ENCODE measurements at places on chromosomes 7 and 10.

- DNase-seq, result no peak
Measured at GRCh38 chr7:83541187-83541960, 107.6 kb downstream of the SEMA3E start.

DNA sequence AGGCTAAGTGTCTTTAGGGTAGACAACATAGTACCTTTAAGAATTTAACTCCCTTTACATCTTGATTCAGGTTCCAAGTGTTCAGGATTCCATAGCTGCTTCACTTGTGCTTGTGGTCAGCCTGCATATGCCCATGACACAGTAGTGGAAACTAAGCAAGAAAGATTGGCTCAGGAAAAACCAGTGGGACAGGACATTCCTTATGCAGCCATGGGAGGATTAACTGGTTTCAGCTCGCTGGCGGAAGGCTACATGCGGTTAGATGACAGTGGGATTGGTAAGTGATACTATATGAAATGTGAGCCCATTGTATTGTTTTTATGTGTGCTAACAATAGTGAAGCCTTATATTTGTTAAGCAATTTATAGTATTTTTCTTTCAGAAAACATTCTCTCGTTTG, 11.3 kb downstream of the FAM221A start:
- no peak for DNase-seq

GRCh38 chr10:76928565-76928964, 709.0 kb downstream of the KCNMA1 start:
- no peak for DNase-seq

DNA sequence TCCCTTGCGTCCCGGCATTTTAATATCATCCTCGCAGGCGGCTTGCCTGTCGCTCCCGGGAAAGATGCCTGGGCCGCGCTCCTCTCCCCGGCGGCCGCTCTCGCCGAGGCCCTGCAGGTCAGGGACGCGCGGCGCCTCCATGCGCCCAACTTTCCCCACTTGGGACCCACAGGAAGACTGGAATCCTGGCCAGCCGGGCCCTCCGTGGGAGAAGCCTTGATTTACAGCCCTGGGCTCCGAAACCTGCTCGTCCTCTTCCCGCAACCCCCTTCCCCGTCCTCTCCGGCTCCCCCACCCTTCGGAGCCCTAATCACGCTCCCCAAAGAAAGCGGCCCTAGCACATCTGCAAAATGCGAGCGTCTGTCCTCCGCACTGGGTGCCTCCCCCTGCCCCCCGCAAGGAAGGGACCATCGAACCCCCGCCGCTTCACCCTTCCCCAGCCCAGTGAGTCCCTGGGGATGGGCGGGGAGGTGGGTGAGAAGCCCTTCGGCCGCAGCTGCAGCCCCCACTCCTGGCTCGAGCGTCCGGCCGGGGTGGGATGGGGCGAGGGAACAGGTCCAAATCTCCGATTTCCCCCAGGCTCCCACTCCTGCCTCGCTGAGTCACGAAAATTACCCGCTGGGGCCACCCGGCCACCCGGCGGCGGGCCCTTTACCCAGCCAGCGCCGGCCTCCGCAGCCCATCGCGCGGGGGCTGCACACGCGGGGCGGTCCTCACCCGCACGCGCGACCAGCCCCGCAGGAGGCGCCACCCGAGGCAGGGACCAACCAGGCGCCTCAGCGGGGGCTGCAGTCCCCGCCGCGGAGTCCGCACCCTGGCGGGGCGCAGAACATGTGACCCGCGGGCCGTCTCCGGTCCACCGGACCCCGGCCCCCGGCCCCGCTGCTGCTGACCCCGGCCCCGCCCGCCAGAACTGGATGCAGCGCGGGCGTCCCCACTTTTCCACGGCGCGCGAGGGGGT, 695 bp downstream of the HSPA12A start:
- DNase-seq, result peak; percentile 68

- peak; percentile 64 for DNase-seq
Measured at GRCh38 chr10:66827353-66827752, 98.5 kb upstream of the LRRTM3 start.

GRCh38 chr10:4057021-4057420, 272.0 kb upstream of the KLF6 start:
- DNase-seq, result no peak

DNA sequence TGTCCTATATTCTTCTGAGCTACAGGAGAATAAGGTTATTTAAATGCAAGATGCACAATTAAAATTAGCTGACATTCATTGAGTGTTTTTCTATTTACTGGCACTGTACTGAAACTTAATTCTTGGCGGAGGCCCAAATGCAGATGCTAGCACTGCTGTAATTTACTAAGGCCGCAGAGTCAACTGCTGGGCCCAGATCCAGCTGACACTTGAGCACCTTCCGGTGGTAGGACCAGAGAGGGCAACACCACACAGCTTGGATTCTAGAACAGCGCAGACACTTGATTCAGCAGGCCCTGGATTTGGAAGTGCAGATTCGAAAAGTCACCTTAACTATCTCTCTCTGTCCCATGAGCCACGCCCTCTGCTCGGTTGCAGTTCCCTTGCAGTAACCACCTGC, 228.6 kb upstream of the TMEM72 start:
- no peak for DNase-seq

DNA sequence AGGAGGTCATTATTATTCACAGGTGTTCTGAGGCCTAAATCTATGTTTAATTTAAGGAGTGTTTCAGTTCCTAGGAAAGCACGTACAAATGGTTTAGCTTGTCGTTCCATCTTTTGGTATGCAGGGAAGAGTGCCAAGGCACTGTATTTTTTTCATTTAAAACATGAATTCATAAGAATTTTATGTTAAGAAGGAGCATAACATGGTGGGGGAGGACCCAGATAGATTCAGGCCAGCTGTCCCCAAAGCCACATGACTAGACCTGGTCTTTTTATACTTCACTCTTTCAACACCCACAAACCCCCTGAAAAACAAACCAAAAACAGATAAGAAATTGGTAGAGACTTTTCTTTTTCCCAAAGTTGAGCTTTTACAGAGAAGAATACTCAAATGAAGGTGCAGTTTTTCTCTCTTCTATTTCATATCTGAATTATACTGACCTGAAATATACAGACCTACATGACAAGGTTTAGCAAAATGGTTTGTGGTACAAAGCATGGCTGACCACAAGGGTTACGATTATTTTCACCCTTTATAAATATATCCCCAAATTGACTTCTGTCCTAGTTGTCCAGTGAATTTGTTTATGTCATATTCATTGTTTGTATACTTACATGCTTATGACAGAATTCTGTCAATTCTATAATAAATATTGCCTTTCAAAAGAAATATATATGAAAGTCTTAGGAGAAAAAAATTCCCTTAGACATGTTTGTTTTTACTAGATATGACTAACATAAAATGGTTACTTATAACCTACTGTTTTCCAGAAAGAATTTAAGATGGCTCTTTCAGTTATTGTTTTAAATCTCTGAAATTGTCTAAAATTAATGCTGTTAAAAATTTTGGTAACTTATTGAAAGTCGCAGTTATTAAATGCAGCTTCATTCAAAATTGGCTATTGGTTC, 71.3 kb downstream of the AP3M1 start:
- DNase-seq, result peak; percentile 45

- DNase-seq, result no peak
Measured at GRCh38 chr7:142185801-142186200, 72.1 kb downstream of the PRSS58 start.

DNA sequence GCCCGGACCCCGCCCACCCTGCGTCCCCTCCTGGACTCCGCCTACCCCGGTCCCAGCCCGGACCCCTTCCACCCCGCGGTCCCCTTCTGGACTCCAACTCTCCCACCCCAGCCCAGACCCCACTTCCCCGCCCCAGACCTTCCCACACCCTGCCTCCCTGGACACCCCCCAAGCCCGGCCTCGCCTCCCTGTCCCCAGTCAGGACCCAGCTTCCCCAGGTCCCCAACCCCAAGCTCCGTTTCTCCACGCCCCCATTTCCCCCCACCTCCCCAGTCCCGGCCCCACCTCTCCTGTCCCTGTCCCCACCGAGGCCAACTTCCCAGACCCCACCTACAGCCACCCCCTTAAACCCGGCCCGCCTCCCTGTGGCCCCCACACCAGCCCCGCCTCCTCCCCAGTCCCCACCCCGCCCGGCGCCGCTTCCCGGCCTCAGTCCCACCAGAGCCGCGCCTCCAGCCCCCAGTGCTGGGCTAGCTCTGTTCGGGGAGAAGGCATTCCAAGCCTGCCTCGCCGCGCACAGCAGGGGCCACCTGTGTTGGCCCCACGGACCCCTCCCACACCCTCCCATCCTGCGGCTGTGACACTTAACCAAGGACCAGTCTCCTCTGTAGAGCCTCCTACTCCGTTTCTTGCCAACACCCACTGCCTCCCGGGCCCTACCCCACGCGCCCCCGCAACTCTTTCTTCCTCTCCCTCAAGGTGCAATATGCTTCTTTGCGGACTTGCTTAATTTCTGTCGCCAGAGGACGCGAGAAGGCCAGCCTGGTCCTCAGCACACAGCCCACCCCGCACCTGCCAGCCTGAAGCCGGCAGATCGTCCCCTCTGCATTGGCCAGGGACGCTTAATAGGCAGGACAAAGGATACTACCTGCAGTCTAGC, 736 bp upstream of the ITIH5 start:
- no peak for DNase-seq

DNA sequence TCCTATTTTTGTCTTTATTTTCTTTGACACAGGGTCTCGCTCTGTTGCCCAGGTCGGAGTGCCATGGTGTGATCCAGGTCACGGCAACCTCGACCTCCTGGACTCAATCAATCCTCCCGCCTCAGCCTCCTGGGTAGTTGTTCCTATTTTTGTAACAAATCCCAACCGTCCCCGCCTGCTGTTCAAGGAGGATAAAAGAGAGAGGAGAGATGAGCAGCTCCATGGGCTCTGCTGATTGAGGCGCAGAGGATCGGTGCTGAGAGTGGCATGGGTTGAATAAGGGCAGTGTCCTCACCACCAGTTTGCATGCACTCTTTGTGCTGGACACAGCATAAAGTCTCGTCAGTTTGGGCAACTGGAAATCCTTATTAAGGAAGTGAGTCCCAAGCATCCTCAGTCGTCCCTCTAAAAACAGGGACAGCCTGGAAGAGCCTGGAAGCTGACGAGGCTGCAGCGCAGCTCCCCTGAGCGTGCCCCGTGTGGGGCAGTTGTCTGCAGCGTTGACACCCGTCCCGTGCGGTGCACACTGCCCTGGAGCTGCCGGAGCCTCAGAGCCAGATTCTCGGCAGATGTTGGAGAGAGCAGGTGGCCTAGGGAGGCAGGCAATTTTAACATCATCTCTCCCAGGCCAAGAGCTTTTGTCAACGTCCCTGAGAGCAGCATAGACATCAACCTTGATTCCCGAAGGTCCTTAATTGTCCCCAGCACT, 404.2 kb upstream of the RNF32 start:
- DNase-seq, result no peak

DNA sequence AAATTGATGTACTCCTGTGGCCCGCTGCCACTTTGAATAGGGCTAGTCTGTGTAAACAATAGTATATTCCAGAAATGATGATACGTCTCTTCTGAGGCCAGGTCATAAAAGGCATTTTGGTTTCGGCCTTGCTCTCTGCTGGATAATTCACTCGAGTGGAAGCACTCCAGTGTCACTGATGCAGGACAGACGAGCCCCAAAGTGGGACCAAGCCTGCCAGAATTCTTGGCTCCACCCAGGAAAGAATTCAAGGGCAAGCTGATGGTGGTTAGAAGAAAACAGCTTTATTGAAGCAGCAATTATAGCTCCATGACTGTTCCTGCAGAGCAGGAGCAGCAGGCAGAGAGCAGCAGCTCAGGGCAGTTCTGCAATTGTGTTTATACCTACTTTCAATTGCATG, 717.6 kb downstream of the GRM8 start:
- DNase-seq, result no peak

- no peak for DNase-seq
Measured at GRCh38 chr10:122326385-122326784, 48.1 kb upstream of the PLEKHA1 start.

DNA sequence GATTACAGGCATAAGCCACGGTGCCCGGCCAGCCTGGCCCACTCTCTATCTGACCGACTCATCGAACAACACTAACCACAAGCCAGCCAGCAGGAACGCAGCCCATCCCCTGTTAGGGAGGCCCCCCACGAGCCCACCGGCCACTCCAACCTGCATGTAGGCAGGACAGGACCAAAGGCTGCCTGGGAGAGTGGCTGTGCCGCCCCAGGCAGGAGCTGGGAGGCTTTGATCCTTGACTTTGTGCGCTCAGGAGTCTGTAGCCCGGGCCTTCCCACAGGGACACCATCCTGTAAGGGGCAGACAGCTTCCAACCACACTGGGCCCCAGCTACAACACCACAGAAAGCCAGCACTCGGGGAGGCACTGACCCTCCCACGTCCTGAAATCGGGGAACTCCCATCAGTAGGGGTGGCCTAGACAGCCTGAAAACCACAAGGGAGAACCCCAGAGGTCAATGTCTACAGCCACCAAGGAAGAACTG, 29.4 kb downstream of the GRID1 start:
- no peak for DNase-seq

- DNase-seq, result no peak
Measured at GRCh38 chr7:100210805-100211204, 8.9 kb upstream of the PVRIG start.

GRCh38 chr7:41098402-41098801, 604.5 kb downstream of the INHBA start:
- DNase-seq, result no peak

GRCh38 chr10:72605122-72605521, 20.8 kb downstream of the MICU1 start:
- no peak for DNase-seq

DNA sequence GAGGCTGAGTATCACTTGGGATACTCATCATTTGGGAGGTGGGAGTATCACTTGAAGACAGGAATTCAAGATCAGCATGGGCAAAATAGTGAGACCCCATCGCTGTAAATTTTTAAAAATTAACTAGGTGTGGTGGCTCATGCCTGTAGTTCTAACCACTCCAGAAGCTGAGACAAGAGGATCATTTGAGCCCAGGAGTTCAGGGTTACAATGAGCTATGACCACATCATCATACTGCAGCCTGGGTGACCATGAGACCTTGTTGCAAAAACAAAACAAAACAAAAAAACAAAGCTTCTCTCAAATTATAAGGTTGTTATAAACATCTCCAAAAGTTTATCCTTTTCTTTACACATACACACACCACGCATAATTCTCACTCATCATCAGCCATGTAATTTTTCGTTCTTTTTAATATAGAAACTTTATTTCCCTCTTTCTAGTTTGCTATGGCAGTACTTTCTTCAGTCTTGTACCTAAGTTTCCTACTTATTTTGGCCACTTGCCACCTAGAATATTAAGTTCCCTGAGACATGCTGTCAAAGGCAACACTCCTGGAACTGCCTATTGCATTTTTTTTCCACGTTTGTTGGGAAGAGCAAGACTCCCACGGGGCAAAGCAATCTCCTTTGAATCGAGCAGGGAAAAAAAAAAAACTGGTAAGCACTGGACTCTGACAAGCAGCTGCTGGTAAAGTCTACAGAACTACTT, 37.1 kb downstream of the SKIDA1 start:
- no peak for DNase-seq
